ENCODE measurements at places on chromosomes 16 and 17.

DNA sequence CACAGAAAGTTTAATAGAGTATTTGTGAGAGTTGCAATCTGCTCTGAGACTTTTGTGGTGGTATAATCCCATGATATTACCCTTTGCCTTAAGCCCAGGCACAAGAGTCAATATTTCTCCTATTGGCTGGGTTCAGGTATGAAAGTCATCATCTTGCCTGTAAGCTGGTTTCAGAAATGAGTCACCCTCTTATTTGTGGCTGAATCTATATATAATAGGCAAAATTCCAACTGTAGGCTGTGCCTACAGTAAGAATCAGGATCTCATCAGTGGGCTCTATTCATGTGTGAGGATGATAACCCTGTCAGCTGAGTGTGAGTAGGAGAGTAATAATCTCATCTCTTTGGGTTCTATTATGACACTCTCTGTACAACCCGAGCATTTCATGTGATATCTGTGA, 2103.1 kb downstream of the TP53TG3F start:
- DNase-seq, result no peak

DNA sequence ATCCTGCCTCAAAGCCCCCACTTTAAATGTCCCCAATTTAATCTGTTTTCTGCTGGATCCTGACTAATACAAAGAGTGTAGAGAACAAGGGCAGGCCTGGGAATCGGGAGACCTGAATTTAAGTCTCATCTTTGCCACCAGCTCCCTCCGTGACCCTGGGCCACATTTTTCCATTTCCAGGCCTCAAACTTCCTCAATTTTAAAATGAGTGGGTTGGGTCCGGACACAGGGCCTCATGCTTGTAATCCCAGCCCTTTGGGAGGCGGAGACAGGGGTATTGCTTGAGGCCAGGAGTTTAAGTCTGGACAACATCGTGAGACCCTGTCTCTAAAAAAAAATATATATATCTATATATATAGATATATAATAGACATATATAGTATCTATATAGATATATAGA, 61.4 kb downstream of the SRL start:
- DNase-seq, result no peak

GRCh38 chr17:70544317-70544716, 375.0 kb downstream of the KCNJ2 start:
- DNase-seq, result no peak

GRCh38 chr17:17580662-17581470, 10.6 kb downstream of the PEMT start:
- DNase-seq, result no peak

- no peak for DNase-seq
These were observed 43.5 kb downstream of the LYRM9 start for GRCh38 chr17:27849474-27850185.

- DNase-seq, result no peak
These were observed 45.4 kb downstream of the CDH1 start for GRCh38 chr16:68782198-68783174.

- DNase-seq, result no peak
These were observed 46.1 kb downstream of the ABCA8 start for GRCh38 chr17:68909066-68909465.

DNA sequence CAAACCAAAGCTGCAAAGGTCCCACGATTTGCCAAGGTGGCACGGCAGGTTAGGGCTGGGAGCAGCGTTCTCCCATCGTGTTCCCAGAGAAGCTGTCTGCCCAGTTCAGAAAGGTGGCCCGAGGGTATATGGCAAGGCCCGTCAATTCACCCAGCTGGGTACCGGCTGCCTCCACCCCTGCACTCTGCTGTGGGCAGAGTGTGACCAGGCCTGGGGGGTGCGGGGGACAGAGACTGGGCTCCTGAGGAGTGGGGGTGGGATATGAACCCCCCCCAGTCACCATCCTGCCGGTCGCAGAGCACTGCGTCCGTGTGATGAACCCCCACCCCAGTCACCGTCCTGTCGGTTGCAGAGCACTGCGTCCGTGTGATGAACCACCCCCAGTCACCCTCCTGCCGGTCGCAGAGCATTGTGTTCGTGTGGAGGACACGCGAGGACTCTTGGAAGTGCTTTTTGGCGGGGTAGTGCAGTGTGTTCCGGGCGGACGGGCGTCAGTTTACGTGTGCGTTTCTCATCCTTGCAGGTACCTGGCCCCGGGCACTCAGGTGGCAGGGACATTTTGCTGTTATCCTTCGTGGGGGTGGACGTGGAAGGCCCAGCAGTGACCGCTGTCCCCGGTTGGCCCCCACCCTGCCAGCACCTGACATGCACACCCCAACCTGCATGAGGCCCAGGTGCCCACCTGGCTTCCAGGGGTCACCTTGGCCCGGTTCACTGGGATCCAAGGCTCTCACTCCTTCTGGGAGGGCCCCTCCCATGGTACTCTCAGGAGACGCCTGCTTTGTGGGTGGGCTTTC, 2.7 kb upstream of the FASN start:
- no peak for DNase-seq

GRCh38 chr16:76345163-76345661, 68.0 kb downstream of the CNTNAP4 start:
- DNase-seq, result peak; percentile 35

DNA sequence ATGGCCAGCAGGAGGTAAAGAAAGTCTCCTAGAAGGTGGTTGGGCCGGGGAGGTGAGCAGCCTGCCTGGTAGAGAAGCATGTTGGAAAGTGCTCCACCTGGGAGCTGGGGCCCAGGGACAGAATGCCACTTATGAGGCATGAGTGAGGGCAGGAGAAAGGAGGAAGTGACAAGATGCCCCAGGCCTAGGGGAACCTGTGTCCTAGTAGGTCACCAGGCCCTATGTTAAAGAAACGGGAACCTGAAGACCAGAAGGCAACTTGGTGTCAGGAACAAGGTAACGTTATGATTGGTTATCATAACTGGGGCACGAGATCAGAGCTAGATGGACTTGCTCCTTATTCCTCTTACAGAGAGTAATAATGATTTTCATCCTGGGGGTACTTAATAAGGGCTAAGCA, 34.3 kb downstream of the PITPNC1 start:
- no peak for DNase-seq

GRCh38 chr17:75147878-75148546, 6.3 kb downstream of the JPT1 start:
- no peak for DNase-seq

GRCh38 chr16:70680495-70681381, 5.1 kb downstream of the MTSS2 start:
- no peak for DNase-seq

DNA sequence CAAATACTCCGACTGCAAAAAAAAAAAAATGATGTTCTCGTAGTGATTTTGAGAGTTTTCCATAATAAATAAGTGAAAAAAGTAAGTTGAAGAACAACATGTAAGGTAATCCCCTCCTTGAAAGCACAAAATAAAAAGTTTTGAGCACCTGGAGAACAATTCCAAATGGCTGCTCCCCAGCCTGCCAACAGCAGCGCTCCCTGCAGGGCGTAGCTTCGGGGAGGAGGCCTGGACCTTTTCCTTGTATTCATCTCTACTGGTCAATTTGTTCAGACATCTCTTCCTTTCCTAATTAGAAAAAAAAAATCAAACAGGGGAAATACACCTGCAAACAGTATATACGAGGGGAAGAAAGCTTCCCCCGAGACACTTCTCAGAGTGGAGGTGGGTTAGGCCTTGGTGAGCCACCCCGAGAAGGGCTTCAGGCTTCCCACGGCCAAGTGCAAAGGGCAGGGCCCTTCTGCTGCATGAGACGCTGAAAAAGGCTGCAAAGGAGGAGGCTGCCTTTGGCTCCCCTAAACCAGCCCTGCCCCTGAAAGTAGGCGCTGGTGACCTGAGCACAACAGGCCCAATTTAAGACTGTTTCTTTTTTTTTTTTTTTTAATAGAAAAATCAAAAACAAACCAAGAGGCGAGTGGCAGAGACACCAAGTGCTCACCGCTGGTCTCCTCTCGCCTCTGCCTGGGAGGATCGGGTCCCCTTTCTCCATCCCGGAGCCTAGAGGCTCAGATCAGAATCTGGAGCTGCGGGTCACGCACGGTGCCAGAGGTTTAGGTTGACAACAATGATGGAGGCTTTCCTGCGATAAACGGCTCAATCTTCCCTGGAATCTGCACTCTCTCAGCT, 193.1 kb upstream of the FOXF1 start:
- no peak for DNase-seq

- DNase-seq, result no peak
These were observed 104.6 kb upstream of the CACNG3 start for GRCh38 chr16:24151482-24151939.

DNA sequence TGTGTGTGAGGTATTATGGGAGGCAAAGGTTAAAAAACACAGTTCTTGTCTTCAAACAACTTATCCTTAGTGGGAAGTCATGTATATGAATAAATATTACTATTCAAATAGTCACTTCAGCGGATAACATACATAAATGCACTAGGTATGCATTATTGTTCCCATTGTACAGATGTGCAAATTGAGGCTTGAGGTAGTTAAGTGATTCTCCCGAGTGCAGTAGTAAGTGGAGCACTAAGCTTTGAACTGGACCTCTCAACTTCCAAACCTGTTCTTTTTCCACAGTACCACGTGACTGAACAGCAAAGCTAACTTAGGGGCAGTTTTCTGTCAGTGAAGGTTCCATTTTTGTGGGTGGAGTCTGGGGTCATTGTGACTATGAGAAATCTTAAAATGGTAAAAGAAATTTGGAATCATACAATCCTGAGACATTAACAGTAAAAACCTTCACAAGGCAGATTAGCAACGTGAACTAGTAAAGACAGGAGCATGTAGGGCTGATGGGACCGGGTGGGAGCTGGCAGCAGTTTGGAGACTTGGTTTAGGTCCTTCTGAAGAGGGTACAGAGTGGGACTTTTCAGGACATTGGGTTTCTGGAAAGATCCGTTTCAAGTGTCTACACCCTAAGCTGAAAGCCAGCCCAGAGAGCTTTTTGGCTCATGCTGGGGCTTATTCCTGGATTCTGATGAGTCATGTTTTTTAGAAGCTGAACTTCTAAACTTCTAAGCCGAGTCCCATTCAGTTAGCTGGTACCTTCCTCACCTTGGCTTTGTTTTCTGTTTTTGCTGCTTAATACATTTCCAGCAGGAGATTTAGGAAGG, 204.9 kb downstream of the PRKCA start:
- DNase-seq, result peak; percentile 59

DNA sequence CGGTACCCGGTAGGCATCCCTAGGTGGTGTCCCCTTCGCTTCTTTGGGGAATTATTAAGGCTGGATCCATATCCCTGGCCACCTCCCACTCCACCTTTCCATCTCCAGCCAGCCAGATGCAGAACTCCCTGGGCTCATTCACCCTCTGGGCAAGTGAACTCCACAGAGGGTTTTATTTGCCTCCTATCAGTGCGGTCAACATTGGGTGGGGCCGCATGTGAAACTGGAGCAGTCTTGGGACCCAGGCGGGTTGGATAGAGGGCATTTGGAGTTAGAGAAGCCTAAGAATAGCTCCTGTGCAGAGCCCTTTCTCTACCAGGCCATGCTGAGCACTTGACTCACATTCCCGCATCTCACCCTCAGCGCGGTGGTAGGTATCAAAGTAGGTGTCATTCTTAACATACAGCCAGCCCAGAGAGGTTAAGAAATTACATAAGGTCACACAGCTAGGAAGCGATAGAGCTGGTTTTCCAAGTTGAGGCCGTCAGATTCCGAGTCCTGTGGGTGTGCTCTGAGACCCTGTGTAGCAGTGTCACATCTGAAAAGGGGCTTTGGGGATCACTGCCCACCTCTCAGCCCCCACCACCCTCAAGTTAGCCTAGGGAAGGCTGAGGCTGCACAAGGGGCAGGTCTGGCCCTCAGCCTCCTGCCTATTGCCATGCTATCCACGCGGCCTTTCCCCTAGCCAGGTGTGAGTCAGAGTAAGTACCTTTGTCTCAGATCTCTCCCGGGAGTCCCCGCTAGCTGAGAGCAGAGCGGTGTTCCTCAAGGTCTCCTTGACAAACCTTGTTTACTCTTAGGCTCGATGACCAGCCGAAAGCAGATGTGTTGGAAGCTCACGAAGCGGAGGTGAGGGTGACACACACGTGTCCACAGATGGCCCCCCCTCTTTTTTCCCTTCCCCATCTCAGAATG, 26.9 kb upstream of the LGALS9 start:
- DNase-seq, result peak; percentile 49

- DNase-seq, result peak; percentile 41
These were observed 55.9 kb downstream of the MFSD11 start for GRCh38 chr17:76793775-76794174.

DNA sequence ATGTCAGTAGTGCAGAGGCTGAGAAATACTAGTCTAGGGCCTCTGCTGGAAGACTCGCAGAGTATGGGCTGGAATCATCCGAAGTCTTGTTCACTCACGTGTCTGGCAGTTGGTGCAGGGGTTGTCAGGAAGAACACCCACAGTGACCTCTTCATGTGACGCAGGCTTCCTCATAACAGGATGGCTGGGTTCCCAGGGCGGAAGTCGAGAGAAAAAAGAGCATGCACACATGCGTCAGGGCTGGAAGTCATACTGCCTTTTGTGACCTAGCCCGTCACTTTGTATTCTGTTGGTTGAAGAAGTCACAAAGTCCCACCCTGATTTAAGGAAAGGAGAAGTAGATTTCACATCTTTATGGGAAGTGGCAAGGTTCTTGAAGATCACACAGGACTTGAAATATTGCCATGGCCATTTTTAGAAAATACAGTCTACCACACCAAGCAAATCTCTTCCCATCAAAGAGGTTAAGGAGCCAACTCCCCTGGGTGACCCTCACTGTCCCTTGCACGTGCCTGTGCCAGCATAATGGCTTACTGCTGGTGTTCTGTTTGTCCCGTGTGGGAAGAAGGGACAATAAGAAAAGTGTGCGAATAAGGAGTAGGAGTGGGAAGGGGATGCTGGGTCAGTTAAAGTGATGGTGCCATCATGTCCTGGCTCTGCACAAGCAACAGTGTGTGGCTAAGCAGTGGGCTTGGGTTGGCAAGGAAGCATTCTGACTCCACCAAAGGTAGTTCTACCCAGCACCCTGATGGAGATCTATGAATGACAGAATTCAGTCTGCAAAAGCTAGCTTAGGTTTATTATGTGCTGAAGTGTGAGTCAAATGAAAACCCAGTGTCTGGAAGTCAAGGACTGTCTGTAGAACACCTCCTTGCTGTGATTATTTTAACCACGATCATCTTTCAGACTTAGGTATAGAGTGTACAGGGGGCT, 28.1 kb downstream of the HEATR3 start:
- DNase-seq, result no peak

GRCh38 chr16:52320930-52321439, 226.0 kb downstream of the TOX3 start:
- DNase-seq, result no peak

DNA sequence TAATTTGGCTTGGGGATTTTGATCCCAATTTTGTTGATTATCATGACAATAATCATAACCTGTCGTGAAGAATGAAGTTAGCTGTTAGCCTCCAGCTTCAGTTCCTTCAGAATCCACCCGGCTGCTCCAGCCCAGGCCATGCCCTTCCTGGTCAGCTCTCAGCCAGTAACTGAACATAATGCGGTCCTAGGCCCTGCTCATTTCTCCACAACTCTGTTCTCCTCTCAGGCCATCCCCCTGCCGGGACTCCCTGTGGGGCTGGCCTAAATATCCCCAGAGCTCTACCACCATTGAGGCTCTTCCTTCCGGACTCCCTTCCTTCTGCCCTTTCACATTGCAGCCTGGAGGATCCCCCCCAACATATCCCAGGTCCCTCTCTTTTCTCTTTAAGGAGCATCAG, 833.4 kb upstream of the GOT2 start:
- DNase-seq, result no peak

Measured in erythroblast (primary cell).